ENCODE measurements at places on chromosomes 3 and 15.

- no peak for DNase-seq
Measured at GRCh38 chr15:98560338-98560737, 88.0 kb upstream of the IGF1R start.

DNA sequence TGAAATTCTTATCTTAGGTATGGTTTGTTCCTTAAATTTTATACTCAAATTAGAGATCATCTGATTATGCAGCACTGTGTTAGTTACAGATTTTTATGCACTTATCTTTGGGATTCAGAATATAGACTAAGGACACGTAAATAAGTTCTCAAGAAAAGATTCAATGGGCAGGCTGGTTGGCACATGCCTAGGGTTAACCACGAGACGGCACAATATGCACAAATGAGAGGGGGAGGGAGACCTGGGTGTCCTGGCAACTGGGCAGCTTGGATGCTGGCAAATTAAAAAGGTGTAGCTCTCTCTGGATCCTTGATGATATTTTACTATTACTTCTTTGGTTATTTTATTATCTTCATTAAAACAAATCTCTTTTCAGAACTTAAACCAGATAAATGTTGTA is 672 bp downstream of the AADAC start:
- no peak for DNase-seq

DNA sequence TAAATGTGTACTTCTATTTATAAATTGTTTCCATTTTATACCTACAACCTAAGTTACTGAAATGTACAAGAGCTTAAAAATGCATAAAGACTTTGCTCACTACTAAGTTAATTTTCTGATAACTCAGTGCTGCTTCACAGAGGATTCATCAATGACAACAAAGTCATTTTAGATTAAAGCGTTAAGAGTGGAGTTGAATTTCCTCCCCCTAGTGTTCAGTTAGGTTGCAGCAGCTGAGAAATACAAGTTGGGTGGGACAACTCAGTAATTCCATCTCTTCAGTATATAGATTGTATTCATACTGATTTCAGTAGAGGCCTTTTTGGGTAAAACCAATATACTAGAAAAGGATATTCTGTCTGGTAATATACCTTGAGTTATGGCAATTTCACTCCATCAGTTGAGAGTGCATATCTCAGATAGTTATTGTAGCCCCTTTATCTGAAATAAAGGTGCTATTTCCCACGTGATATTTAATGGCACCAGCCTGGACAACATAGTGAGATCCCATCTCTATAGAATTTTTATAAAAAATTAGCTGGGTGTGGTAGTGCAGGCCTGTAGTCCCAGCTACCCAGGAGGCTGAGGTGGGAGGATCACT is 6.9 kb upstream of the RPL35A start:
- no peak for DNase-seq

GRCh38 chr15:62492900-62493299 is 327.8 kb upstream of the C2CD4B start:
- no peak for DNase-seq

- no peak for DNase-seq
Measured at GRCh38 chr3:167772992-167773391, 37.5 kb downstream of the SERPINI1 start.

GRCh38 chr15:53548236-53548635 is 211.2 kb downstream of the WDR72 start:
- no peak for DNase-seq

DNA sequence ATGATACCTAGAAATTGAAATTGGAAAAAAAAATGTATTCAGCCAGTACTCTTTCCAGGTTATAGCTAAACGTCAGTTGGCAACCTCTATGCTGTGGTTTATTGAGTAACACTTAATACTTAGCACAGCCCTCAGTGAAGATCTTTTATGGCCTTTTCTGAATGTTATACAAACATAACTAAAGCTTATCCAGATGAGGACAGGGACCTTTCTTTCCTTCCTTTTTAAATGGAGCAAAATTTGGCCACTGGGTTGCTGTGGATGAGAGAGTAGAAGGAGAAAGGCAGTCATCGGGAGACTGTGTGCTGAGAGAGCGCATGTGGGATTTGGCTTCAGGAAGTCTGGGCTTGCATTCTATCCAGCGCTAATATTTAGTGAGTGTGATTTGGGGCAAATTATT is 36.1 kb downstream of the IGF1R start:
- DNase-seq: no peak

DNA sequence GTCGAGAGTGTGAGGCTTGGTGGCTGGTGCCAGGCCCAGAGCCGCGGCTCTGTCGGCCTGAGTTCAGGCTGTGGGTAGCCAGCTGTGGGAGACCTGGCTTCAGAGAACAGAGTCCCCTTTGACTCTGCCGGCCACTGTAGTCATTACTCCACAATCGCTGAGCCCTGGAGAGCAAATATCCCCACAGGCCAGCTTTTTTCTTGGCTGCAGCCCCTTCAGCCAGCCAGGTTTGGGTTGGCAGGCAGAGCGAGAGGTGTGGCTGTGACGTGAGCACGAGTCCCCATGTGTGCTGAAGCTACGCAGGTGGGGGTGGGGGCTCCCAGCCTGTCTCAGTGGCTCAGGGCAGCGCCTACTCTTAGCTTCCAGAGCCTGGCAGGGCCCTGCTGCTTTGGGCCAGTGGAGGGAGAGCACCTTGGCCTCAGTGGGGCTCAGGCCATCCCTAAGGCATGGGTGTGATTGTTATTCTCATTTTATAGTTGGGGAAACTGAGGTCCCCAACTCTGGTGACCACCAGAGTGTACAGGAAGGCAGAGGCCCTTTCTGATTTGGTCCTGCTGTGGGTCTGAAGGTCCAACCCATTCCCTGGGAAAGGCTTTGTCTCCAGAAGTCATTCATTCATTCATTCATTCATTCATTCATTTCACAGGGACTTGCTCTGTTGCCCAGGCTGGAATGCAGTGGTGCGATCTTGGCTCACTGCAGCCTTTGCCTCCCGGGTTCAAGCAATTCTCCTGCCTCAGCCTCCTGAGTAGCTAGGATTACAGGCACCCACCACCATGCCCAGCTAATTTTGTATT is 45.7 kb upstream of the LCTL start:
- DNase-seq: no peak
